Mesothelial cell of epicardium (in vitro differentiated cells): ENCODE measurements at places on chromosomes 4 and X.

DNA sequence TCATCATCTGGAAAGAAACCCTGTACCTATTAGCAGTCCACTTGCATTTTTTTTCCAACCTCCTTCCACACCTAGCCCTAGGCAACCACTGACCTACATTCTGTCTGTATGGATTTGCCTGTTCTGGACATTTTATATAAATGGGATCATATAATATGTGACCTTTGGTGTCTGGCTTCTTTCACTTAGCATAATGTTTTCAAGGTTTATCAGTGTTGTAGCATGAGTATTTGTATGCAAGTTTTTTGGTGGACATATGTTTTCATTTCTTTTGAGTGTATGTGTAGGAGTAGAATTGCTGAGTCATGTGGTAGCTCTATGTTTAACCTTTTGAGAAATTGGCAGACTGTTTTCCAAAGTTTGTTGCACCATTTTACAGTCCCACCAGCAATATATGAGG lies 198.6 kb downstream of the CEP135 start:
- H3K4me1 ChIP-seq: peaks cover 26% of the 10 kb centered on the region
- no peaks in the 10 kb centered on the region for H3K36me3 ChIP-seq
- no peaks in the 10 kb centered on the region for H3K27me3 ChIP-seq
- no peak for DNase-seq

DNA sequence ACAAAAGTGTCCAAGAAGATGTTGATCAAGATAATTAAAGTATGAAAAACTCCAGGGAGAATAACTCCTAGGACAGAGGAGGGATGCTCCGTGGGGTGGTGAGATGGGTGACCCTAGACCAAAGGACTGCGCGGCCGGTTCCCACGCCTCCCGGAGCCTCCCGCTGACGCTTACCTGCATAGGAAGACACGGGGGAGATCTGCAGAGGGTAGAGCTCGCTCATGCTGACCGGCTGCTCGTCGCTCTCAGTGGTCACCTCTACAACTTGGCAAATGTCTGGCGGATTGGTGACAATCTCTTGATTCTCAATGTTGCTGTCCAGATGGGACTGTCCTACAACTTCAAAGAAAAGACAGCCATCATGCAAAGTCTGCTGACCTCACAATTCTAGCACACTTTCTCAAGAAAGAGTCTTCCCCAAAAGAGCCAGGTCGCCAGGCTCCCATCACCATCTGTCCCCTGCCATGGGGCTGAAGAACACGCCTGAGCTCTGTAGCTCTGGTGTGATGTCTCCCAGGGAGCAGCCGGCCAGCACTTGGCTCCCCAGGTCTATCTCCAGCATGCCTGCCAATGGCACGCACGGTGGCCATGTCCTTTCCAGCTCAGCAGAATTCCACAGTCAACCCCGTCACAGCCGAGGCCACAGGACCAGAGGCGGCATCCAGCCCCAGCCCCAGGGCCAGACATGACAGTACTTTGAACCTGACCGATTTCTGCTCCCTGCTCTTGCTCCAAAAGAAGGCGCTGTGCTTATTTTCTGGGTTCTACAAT lies 75.4 kb downstream of the IRF2 start:
- H3K4me1 ChIP-seq: peaks cover 13% of the 10 kb centered on the region
- H3K27ac ChIP-seq: no peak overlapping the region
- no peaks in the 10 kb centered on the region for H3K27me3 ChIP-seq
- H3K36me3 ChIP-seq: peaks cover 46% of the 10 kb centered on the region

DNA sequence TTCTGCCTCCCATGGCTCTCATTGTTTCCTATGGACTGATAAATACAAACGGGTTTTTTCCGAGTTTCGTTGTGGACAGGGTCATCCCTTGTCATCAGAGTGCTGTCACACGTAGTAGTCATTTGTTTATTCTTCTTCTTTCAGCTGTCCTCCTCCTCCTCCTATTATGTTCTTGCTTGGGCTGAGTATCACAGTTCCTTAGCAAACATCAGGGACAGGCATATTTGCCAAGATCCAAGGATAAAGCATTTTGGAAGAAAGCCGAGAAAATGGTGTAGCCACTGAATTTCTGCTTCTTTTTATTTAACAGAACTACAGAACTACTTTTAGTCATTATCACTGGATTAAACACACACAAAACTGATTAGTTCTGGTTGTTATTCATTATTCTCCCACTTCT lies 167.9 kb downstream of the MAML3 start:
- H3K36me3 ChIP-seq: no peaks in the 10 kb centered on the region
- no peaks in the 10 kb centered on the region for H3K27me3 ChIP-seq
- no peak overlapping the region for H3K27ac ChIP-seq
- no peak overlapping the region for H3K4me3 ChIP-seq

- no peak overlapping the region for H3K27ac ChIP-seq
- no peak for DNase-seq
- peaks cover 22% of the 10 kb centered on the region for H3K4me1 ChIP-seq
- H3K36me3 ChIP-seq: peaks cover 4% of the 10 kb centered on the region
- H3K27me3 ChIP-seq: no peaks in the 10 kb centered on the region
Measured at GRCh38 chr4:185278716-185279115, 69.3 kb downstream of the SNX25 start.
